AG20443 (cell line): ENCODE measurements at places on chromosomes 1 and 21.

- DNase-seq: no peak
Measured at GRCh38 chr1:78622548-78622947, 2.3 kb downstream of the IFI44L start.

- peak; percentile 81 for DNase-seq
Measured at GRCh38 chr1:203342192-203342940, 8.6 kb downstream of the FMOD start.

DNA sequence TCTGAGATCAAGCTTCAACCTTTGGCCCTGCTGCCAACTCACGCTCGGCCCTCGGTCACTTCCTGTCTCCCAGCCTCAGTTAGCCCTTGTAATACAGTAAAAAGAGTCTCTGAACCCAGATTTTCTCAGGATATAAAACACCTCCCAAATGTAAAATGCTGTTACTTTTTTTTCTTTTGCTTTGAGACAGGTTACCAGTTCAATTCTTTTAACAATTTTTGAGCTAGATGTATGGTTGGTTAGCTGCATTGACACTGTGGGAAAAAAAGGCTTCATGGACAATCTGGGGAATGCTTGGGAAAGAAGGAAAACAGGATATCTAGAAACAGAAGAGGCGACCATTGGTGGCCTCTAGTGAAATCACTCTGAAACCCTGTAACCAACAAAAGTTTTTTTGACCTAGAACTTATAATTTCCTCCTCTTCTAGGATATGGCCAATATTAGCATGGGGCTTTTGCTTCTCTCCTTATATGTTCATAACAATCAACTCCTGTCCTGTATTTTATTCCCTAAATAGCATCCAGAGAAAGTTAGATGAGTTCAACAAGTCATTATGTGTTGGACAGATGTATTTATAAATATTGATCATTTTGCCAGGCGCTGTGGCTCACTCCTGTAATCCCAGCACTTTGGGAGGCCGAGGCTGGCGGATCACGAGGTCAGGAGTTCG, 1.3 kb downstream of the CMPK1 start:
- DNase-seq: no peak

GRCh38 chr1:31155216-31155806, 84.4 kb downstream of the NKAIN1 start:
- peak; percentile 88 for DNase-seq

GRCh38 chr1:8687538-8687937, 129.9 kb downstream of the RERE start:
- no peak for DNase-seq

DNA sequence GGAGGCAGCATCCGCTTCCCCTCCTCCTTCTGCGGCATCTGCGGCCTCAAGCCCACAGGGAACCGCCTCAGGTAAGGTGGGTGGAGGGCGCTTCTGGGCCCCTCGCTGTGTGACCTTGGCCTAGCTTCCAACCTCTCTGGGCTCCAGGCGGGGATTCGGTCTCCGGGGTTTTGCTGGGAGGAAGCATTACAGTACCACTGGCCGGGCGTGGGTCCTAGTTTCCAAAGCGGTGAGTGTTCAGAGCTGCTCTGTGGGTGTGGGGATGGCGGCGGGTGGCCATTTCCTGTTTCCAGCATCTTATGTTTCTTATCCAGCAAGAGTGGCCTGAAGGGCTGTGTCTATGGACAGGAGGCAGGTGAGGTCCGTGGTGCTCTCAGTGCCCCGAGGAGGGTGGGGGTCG, 11.6 kb downstream of the FAAH start:
- DNase-seq: no peak

DNA sequence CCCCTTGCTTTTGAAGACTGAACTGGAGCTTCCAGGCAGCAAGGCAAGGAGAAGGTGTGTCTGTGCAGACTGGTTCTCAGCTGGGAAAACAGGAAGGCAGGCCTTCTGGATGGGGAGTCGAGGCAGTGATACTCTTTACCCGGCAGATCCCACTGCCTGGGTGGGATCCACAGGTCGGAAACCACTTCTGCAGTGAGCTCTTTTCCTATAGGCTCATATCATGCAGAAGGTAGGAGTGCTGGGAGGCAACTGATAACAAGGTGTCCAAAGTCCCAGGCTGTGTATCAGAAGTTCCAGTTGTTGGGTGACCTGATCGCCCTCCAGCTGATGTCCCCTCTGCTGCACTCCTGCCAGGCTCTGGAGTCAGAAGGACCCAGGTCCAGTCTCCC, 17.1 kb downstream of the ACOT11 start:
- DNase-seq: no peak

DNA sequence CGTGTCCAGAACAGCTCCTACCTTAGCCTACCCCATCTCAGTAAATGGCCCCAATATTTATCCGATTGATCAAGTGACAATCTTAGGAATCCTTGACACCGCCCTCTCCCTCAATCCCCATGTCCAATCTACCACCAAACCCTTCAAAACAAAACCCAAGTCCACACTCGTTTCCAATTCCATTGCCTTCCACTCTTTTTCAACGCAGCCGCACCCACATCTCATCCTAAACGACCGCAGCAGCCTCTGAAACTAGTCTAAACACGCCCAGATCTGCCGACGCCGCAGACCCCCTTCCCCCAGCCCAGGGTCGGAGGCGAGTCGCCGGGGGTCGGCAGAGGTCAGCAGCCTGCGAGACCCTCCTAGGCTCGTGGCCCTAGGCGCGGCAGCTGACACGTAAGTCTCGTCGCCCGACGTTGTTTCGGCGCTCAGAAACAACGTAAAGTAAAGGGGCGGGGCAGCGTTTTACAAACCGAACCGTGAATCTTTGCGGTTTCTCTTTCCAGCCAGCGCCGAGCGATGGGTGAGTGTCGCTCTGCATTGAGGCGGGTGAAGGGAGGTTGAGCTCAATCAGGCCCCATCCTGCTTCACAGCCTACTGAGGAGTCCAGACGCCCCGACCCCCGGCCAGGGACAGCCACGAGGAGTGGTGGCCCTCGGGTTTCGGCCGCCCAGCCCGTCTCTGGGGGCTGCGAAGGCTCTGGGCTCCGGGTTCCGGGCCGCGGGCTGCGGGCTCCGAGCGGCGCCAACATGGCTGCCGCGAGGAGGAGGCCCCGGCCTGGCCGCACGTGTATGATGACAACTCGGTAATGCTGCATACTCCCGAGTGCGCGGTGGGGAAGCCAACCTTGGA, at the start of gene RPS8:
Gene RPS8 (plus strand): TSS at position 463 of the 852 bp plus-strand sequence. CDS start 57 bp downstream, at position 520.
- DNase-seq: peak; percentile 91

- DNase-seq: no peak
Measured at GRCh38 chr1:44476891-44477290, 71.8 kb downstream of the RNF220 start.

GRCh38 chr1:22053861-22054770, 1.6 kb downstream of the CDC42 start:
- no peak for DNase-seq

DNA sequence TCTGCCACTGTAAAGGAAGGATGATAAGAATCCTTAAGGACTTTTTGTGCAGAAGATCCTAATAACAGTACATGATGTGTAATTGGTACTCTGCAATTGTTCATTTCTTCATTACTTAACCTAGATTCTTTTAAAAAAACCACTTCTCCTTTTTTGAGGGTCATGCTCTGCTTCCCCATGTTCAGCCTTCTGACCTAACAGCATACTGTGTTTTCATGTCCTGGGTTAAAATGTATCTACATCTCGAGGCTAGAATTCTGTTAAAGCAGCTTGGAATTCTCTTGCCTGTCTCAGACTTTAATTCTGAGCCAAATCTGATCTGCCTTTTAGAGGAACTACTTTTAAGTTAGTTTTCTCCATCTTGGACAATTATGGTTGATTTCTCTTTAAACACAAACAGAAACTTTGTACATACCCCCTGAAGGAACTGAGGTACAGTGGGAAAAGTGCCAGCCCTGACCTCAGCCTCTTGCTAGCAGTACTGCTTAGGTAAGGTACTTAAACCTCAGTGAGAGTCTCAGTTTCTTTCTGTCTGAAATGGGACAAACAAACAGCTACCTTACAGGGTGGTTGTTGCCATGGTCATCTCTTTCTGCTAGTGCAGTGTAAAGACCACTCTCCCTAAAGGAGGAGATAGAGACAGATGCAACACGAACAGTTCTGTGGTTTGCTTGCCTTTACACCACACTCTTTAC, 103.2 kb upstream of the DYNLT5 start:
- DNase-seq: no peak

DNA sequence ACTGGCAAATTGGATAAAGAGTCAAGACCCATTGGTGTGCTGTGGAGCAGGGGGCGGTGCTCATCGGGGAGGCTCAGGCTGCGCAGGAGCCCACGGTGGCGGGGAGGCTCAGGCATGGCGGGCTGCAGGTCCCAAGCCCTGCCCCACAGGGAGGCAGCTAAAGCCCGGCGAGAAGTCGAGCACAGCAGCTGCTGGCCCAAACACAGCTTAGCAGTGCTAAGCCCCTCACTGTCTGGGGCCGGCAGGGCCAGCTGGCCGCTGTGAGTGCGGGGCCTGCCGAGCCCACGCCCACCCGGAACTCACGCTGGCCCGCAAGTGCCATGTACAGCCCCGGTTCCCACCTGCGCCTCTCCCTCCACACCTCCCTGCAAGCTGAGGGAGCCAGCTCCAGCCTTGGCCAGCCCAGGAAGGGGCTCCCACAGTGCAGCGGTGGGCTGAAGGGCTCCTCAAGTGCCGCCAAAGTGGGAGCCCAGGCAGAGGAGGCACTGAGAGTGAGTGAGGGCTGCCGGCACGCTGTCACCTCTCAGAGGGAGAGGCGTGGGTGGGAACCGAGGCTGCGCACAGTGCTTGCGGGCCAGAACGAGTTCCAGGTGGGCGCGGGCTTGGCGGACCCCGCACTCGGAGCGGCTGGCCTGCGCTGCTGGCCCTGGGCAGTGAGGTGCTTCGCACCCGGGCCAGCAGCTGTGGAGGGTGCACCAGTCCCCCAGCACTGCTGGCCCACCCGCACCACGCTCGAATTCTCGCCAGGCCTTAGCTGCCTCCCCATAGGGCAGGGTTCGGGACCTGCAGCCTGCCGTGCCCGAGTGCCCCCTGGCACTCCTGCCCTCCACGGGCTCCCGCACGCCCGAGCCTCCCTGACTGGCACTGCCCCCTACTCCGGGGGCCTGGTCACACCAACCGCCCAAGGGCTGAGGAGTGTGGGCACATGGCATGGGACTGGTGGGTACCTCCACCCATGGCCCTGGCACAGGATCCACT, 263.4 kb downstream of the GPR52 start:
- no peak for DNase-seq

DNA sequence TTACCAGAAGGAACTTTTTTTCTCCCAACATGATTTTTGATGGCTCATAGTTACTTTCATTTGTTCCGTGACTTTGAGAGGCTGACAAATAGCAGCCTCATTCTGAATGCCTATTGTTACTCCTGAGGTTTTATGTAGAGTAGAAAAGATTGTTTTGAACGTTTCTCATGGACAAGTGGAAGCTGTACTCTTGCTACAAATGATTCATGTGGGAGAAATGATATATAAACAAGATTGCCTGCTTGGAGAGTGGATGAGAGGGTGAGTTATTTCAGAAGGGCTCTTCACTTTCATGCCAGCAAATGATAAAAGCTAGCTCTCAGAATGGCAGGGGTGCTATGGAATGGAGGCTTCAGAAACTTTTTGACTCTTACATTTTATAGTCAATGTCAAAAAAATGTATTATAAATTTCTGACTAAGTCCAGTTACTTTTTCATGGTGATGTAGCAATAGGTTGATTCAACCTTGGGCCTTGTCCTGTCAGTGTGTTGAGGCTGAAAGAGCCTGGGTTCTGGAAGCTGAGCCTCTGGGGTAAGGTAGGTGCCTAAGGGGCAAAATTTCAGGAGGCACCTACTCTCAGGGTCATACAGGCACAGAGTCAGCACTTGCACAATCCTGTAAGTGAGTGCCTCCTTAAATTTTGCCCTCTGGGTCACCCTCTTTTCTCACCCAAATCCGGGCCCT, 19.4 kb downstream of the JUN start:
- peak; percentile 52 for DNase-seq
